ENCODE measurements at places on chromosomes 2 and 18. TPM values are rescaled to one million over a fixed set of nuclear protein-coding genes. Genes with fewer than 3 reads are reported as not detected.

Gene INHBB
- 2.7 TPM for total RNA-seq

Gene COL4A4
- 5.5 TPM for total RNA-seq

Gene TMEM150A
- total RNA-seq: 21.5 TPM

Gene SLC9A2
- not detected for total RNA-seq

Gene HS6ST1
- 43.6 TPM for total RNA-seq

Gene ONECUT2
- 0.12 TPM for total RNA-seq

Gene MC4R
- total RNA-seq: 1.5 TPM

DNA sequence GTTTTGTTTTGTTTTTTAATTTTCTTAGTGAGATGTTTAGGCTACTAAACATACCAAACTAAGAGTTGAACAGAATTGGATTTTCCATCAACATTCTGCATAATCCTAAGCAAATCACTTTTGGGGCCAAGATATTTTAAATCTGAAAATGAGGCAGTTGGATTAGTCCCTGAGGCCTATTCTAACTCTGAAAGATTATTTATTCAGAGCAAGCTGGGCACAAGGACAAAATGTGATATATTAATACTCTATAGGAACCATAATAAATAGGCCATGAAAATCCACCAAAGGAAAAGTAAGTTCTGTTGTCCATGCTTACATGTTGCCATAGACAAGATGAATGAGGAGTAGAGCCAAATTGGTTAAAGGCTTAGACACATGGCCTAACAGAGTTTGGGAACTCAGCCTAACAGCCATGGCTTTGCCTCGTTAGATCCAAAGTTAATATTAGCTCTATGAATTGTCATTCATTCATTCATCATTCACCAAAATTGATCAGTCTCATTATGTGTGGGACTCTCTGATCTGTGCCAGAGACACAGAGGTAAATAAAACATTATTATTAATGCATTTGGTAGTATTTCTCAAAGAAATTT is 183.5 kb downstream of the SCG2 start:
- no peak for ATAC-seq

DNA sequence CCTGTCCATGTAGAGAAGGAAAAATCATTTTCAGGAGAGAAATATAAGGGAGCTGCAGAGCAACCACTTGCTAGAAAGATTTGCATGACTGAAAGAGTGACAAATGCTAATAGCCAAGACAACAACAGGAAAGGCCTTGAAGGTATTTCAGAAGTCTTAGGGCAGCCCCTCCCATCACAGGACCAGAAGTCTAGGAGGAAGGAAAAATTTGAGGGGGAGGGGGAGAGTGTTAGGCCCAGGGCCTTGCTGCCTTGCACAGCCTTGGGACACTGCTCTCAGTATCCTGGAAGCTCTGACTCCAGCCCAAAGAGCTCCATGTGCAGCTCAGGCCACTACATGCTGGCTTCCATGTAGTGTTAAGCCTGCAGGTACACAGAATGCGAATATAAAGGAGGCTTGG is 266.9 kb downstream of the GLI2 start:
- ATAC-seq: no peak

GRCh38 chr2:154963511-154963910 is 265.0 kb downstream of the KCNJ3 start:
- no peak for ATAC-seq

GRCh38 chr2:57869758-57870344 is 176.8 kb upstream of the VRK2 start:
- no peak for ATAC-seq

DNA sequence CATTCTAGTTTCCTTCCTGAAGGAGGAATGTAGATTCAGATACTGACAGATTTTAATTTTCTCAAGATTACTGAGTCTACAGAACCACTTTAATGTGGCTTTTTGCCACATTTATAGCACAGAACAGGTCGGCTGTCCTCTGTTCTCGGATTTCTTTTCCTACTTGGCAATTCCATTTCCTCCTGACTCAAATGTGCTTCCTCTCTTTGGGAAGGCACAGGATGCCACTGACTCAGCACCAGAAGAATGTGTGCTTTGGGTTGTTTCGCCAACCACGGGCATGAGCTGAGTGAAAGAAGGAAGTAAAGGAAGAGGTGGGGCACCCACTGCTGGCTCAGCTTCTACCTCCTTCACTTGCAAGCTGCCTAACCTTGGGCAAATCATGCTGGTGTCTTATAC is 970.6 kb upstream of the ACVR2A start:
- ATAC-seq: peak; percentile 28

- ATAC-seq: peak; percentile 65
Measured at GRCh38 chr2:232521959-232522622, 1.9 kb downstream of the PRSS56 start.

DNA sequence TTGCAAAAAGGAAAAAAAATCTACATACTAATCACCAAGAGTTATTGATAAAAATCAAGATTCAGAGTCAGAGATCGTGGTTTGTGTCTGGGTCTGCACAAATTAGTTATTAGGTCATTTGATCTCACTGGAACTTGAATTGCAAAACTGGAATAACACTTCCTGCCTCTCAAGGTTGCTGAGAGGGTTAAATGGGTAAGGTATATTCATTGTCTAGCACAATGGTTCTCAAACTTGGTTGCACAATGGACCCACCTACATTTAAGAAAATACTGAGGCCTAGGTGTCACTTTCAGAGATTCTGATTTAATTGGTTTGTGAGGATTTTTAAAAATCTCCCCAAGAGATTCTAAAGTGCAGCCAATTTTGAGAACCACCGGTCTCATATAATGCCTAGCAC is 84.8 kb downstream of the COBLL1 start:
- ATAC-seq: no peak
